ENCODE measurements at places on chromosomes 7 and 10.
A peak's percentile ranks its signal among the peaks of the same experiment; 100 is the strongest.

- no peak for DNase-seq
These were observed 101.5 kb upstream of the DIP2C start for GRCh38 chr10:790821-791551.

DNA sequence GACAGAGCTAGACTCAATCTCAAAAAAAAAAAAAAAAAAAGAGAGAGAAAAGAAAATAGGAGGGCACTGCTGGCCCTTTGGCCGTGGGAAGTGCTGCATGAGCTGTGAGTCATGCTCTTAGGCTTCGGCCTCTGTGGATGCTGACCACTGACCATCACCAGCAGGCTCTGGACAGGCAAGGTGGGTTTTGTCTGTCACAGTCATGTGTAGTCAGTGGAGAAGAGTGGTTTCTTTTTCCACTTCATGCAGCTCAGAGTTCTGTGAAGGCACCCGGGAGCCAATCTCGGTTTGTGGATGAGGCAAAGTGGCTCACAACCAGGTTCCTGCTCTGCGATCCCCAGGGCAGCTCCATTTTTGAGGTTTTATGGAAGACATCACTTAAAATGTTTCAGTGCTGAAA lies 58.1 kb downstream of the PRTFDC1 start:
- no peak for DNase-seq

DNA sequence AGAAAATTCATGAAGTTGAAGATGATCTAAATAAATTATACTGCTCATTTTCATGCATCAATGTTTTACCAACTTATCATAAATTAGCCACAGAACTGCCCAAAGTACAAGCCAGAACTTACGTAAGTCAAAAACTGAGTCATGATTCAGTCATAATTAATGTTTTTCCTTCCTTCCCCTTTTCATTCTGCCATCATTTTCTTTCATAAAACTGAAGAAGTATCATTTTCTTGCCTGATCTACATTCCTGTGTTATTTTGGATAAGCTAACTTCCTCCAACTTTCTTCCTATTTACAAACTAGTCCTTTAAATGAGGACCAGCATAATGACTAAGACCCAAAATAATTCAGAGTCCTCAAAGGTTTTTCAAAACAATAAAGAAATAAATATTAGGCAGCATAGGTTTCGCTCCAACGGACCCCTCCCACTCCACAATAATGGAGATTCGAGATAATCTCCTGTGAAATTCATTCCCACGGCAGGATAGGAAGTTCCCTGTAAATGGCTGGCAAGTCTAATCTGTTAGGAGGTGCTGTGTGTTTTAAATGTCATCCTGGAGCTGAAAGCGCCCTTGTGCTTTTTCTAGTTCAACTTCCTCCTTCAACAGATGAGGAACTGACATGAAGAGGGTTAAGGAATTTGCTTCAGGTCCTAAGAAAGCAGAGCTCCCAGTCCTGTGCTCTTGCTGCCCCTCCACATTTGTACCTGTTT lies 218.9 kb downstream of the DOCK4 start:
- no peak for DNase-seq

- no peak for DNase-seq
These were observed 45.8 kb downstream of the THSD7A start for GRCh38 chr7:11786186-11786585.

- no peak for DNase-seq
These were observed 61.0 kb upstream of the DUSP5 start for GRCh38 chr10:110436554-110437350.

GRCh38 chr7:26959290-26959689 lies 94.9 kb upstream of the SKAP2 start:
- no peak for DNase-seq

GRCh38 chr10:110502072-110502845 lies 4.6 kb downstream of the DUSP5 start:
- no peak for DNase-seq

DNA sequence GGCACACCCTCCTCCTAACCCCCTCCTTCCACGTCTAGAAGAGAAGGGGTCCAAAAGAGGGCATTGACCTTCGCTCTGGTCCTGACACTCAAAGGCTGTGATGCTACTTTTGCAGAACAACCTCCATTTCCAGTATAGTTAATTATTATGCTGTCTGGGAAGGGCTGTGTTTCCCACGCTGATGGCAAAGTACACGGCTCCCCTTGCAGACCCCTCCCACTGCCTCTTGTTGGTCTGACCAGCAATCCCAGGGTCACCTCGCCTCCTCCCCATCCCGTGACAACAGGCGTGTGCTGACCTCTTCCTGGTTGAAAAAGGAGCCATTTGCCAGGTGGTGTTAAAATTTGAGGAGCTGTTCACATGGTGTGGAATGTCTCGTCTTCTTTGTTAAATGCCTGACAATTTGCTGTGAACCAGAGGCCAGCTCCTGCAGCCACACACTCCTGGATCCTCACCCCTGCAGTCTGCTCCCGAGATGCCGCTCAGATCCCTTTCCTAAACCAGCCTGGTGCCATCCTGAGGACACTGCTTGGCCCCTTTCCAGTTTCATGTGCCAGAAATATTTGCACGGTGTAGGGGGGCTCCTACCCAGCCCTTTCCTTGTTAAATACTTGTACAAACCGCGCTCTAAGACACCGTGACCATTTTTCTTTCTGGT lies 321.7 kb downstream of the WDR37 start:
- no peak for DNase-seq

- no peak for DNase-seq
These were observed 668.3 kb upstream of the FOXK1 start for GRCh38 chr7:4013793-4014192.

GRCh38 chr7:109158246-109158645 lies 588.6 kb downstream of the DNAJB9 start:
- DNase-seq = no peak

GRCh38 chr10:34249634-34250033 lies 565.5 kb downstream of the PARD3 start:
- no peak for DNase-seq

GRCh38 chr10:83835945-83836745 lies 303.2 kb upstream of the GHITM start:
- no peak for DNase-seq

GRCh38 chr10:106799776-106800175 lies 364.7 kb downstream of the SORCS1 start:
- DNase-seq = no peak

DNA sequence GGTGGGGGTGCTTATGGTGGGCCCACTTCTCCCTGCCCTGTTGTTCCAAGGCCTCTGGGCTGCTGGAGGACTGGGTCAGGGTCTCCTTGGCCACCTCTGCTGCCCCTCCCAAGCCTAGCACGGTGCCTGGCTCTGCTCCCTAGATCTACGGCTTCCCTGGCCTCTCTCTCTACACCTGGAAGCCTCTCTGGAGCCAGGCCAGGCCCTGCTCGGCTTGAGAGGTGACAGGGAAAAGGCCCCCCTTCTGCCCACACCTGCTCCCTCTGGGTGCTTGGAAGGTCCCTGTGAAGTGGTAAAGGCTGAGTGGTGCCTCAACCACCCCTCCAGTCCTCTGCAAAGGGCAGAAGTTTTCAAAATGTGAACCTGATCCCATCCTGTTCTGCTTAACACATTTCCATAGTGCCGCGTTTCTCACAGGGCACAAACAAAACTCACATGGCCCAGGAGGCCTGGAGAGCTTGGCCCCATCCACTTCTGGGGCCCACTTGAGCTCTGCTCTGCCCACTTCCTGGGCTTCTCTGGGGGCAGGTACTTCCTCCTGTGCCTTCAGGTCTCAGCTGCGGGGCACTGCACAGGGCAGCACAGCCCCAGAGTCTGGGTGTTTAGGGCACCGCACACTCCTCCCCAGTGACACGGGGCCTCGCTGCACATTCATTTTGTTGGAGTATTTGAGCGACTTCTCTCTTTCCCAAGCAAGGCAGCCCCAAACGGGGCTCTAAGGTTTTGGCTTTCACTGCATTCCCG lies 169.9 kb downstream of the PIP4K2A start:
- DNase-seq = no peak

- DNase-seq = peak; percentile 49
These were observed 1.6 kb upstream of the ORAI2 start for GRCh38 chr7:102431617-102432298.

DNA sequence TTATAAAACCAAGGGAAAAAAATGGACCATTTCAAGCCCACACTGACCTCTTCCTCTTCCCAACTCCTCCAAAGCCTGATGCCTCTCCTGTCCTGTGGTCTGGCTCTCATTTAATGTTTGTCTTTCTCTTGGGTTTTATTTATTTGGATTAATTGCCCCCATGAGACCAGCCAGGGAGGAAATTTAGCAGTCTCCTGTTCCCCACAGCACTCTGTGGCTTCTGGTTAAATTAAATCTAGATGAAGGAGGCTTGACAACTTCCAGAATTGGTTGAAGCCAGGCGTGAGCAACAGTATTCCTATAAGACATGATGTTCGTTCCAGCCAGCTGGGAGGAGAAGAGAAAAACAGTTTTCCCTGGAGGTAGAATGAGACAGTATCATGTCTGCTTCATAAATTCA lies 15.1 kb upstream of the PRLHR start:
- DNase-seq = no peak

GRCh38 chr10:28470873-28471651 lies 61.9 kb upstream of the WAC start:
- DNase-seq = no peak

GRCh38 chr7:80434047-80434446 lies 77.8 kb downstream of the GNAT3 start:
- no peak for DNase-seq

DNA sequence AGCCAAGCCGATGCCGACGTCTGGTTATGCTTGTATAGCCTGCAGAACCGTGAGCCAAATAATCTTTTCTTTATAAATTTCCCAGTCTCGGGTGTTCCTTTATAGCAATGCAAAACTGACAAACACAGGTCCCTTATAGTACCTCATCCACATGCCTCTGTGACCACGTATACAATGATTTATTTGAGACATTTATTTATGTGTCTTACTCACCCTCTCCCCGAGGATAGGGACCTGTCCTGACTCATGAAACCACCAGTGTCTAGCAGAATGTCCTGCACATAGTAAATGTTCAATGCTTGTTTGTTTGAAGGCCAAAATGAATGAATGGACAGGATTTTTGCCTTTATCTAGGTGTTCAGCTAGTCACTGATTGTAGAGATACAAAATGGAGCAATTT lies 147.9 kb upstream of the FZD8 start:
- no peak for DNase-seq

DNA sequence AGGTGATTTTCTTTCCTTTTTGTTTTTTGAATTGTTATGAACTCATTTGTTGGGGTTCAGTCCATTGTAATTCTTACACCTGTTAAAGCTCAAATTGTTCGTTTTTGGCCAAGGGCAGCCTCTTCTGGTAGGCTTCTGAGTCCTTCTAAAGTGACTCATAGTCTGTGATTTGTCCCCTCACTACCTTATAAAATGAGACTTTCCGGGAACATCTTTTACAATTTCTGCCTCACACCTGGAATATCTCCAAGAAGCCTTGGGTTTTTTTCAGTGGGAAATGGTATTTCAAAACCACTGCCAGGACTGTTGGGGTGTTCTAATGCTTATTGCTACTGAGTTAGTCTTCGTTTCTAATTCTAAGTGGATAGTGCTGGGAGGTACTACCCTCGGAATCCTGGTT lies 56.7 kb downstream of the BMPR1A start:
- no peak for DNase-seq

GRCh38 chr7:77461246-77461645 lies 45.1 kb upstream of the GSAP start:
- no peak for DNase-seq

DNA sequence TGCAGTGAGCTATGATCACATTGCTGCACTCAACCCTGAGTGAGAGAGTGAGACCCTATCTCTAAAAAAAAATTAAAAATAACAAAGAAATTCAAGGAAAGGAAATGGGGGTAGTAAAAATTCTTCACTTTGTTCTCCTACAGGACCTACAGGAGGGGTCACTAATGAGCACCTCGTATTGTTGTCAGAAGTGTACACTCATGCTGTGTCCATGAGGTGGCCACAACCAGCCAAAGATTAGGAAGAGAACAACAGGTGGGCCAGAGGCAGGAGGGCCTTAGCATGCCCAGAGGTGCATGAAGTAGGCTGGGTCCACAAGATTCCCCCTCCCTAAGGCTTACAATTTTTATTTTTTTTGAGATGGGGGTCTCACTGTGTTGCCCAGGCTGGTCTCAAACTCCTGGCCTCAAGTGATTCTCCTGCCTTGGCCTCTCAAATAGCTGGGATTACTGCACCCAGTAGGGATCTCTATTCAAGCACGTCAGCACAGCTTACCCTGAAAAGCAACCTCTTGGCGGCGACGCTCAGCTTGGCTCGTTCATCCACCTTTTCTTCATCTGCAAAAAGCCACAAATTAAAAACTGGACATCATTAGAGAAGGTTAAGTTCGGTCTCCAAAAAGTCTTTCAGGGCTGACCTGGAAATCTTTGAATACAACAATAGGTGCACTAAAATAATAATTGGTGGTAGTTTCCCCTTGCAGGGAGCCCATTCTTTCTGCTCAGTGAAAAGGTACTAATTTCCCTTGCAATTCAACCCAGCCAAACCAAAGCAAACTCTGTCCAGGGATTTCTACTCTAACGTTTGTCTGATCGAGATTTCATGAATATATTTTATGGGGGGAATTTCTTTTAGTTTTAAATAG lies 104.4 kb downstream of the SVIL start:
- DNase-seq = no peak

DNA sequence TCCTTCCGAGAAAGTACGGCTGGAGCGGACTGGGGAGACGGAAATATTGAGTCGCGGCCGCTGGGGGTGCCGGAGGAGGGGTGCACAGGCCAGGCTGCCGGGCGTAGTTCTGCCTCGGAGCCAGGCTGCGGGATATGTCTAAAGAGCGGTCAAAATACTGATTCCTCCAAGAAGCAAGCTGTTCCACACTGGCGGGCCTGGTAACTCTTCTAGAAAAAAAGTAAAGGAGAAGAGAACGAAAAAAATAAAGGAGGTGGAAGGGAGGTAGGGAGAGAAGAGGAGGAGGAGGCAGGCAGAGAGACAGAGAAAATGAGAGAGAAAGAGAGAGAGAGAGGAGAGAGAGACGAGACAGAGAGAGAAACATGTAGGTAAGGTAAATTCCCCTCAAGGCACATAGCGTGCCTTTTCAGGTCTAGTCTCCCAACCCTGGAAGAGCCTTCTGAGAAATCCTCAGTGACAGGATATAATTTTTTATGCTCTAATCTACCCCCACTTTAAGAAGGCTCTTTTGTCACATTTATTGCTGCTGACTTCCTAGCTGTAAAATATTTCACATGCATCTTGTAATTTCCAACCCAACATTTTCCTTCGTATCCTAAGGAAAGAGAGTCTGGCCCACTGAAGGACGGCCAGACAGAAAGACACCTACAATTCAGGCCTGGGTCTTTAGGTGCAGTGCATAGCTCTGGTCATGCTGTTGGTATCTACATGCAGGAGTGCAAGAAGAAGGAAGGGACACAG lies 5.7 kb downstream of the DLX5 start:
- peak; percentile 42 for DNase-seq

- no peak for DNase-seq
These were observed 36.9 kb downstream of the ZNRF2 start for GRCh38 chr7:30321089-30321881.

- no peak for DNase-seq
These were observed 8.5 kb upstream of the HK1 start for GRCh38 chr10:69269761-69270160.

- no peak for DNase-seq
These were observed 152.9 kb downstream of the CELF2 start for GRCh38 chr10:11170574-11170973.

Measured in right kidney (tissue), 9 donors.